ENCODE measurements at places on chromosomes 5 and 9.

DNA sequence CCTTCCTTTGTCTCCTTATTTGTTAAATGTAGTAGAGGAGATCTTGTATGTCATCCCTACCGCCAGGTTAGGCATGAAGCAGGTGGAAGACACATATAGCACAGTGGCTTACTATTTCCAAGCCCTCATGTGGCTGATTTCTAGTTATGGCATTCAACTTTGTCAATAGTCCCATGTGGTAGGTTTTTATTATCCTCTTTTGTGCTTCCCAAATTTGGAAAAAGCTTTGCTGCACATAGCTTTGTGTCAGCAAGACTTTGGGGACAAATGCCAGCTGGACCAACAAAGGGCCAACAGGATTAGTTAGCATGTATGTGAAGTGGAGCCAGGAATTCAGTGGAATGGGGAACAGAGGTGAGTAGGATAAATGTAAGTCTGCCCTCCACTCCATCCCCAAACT, 276.3 kb downstream of the PSAT1 start:
- DNase-seq, result no peak

- no peak for DNase-seq
Measured at GRCh38 chr9:118563677-118564076, 805.6 kb downstream of the BRINP1 start.

- no peak for DNase-seq
Measured at GRCh38 chr9:101907466-101907865, 169.0 kb upstream of the GRIN3A start.

GRCh38 chr9:97735070-97735600, 38.0 kb upstream of the XPA start:
- DNase-seq, result no peak

- DNase-seq, result no peak
Measured at GRCh38 chr5:113166852-113167366, 190.3 kb downstream of the DCP2 start.

- DNase-seq, result peak; percentile 41
Measured at GRCh38 chr5:6712142-6712576, 1.1 kb upstream of the TENT4A start.

GRCh38 chr9:15304632-15305031, 2.4 kb downstream of the TTC39B start:
- no peak for DNase-seq

GRCh38 chr9:35862328-35862727, 7.9 kb downstream of the OR13J1 start:
- DNase-seq, result no peak

DNA sequence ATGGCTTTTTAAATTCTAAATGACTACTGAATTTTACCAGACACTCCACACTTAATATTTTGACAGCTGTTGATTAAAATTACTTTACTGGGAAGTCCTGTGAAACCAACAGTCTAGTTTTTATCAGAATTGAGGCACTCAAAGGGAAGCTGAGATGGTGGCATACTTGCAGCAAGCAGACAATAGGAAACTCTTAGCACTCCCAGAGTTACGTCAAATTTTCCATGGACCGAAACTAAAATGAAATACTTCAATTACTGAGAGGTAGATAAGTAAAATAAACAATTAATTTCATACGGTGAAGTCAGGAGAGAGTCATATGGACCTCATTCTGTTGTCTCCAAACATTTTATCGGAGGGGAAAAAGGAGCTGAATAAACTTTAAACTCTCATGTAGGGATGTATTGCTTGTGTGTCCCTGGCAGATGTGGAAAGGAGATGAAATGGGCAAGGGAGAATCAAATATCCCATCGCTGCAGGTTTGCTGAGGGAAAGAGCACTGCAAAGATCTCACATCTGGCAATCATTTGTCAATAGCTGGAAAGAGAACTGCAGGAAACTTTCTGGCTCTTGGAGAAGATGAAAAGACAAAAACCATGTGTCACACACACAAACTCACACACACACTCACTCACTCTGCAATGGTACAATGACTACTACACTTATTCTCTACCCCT, 189.4 kb downstream of the BNC2 start:
- DNase-seq, result no peak

GRCh38 chr5:139651043-139651834, 3.1 kb downstream of the CXXC5 start:
- DNase-seq, result no peak

GRCh38 chr9:109813829-109814228, 33.8 kb downstream of the PALM2AKAP2 start:
- DNase-seq, result no peak

DNA sequence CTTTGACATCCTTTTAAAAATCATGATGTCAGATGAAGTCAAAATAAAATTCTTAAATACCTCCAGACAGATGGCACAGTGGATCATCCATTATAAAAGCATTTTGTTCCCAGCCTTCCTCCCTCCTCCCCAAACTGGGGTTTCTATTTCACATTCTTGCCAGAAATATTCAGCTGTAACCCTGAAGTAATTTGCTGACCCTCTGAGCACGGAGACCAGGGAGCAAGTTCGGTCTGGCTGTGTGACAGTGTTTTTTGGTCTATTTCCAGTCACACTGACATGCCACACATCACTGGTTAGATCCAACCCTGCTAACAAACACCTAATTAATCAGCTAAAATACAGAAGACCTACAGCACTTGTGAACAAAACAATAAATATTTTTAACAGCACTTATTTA, 126.2 kb upstream of the DMRT1 start:
- no peak for DNase-seq

- no peak for DNase-seq
Measured at GRCh38 chr5:23012842-23013241, 159.7 kb upstream of the CDH12 start.

DNA sequence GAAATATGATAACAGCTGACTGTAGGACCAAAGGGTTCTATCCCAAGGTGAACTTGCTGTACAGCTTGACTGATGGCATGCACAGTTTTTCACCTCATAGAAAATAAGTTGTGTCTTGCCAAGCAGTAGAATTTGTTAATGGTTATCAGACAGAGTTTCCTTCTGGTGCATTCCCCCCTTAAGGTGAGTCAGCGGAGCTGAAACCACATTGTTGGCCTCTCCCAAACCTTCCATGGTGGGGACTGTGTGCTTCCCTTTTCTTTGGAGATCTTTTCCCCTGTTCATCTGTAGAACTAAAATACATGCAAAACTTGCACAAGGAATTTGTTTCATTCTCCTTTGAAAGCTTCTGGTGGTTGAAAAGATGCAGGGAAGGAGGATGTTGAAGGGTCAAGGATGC, 179.8 kb downstream of the FGF1 start:
- DNase-seq, result no peak

GRCh38 chr9:136656795-136657611, 5.7 kb upstream of the EGFL7 start:
- DNase-seq, result no peak

GRCh38 chr5:36607838-36608783, 1.7 kb downstream of the SLC1A3 start:
- no peak for DNase-seq

GRCh38 chr5:154868702-154869101, 10.3 kb downstream of the CNOT8 start:
- DNase-seq, result no peak

- DNase-seq, result no peak
Measured at GRCh38 chr5:42950456-42951292, 89.4 kb downstream of the ANXA2R start.

DNA sequence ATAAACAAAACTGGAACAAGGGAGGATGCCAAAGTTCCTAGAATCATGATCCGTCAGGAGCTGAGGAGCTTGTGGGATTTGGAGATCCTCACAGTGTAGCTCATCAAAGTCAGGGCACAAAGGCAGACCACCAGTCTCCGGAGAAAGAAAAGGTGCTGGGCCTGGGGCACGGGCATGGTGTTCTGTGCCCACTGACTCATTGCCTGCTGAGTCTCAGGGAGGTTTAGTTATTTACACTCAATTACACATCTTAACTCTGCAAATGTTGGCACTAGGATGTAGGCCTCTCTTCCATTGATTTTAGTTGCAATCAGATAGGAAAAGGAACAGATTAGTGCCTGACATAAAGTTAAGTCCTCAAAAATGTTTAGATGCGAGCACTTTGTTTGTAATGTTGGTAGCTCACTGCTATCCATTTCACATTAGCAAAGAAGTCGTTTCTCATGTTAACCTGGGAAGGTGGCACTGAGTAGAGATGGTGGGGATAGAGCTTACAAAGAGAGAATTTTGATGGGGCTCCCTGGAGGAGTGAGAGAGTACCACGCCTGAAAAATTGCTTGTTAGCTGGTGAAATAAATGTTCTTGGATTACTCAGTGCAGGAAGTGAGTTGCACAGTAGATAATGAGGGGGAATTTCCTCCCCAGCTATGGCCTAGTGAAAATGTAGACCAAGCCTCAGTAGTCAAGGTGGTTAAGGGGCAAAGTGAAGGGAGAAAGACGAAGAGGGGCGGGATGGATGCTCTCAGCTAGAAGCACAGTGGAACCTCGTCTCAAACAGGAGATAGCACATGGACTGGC, 109.5 kb upstream of the CD180 start:
- no peak for DNase-seq

DNA sequence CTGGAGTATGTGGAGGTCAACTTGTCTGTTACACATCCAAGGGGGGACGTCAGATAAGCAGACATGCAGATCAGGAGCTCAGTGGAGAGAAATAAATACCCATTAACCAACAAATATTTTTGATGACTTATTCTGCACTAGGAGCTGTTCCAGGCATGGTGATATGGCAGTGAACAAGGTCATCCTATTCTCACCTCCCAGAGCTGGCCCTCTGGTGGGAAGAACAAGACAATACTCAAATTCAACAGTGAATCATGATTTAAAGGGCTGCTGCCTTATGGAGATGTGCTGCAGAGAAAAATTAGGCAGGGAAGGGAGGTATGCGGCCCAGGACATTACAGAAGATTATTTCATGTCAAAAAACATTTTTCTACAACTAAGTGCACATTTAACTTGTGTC, 36.5 kb downstream of the SYK start:
- DNase-seq, result no peak

DNA sequence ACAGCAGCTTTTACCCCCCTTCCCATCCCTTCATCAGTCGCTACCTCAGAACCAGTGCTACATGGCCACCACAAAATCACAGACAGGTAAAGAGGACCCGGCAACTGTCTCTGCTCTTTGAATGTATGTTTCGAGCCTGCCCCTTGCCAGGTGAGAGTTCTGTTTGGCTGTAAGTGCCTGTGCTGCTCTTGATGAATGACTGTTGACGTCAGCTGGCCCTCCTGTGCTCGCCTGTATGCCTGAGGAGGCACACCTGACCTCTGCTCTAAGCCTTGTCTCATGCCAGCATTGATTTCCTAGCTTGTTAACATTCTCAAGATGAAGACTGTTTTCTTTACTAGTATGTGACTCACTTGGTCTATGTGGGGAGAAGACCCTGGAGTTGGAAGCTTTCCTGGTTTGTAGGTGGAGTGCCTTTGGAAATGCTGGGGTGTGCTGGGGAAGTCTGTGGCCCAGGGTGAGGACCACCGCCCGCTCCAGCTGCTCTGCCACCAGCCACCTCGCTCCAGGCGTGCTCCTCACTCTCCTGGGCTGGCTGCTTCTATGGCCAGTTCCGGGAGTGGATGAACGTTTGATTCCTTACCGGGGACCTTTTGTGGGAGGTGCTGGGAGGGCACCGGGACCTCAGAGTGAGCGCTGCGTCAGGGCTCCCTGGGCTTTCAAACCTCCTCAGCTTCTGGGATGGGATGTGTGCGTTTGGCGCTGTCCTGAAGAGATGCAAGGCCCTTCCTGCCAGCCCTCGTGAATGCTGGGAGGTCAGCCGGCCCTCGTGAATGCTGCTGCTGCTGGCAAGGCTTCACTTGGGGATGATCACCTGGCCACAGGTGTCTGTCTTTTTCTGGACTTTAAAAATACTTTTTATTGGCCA, 109.9 kb downstream of the EHMT1 start:
- DNase-seq, result no peak

GRCh38 chr9:91785447-91785842, 164.6 kb downstream of the ROR2 start:
- no peak for DNase-seq

- no peak for DNase-seq
Measured at GRCh38 chr5:179323026-179323870, 22.0 kb downstream of the ADAMTS2 start.

DNA sequence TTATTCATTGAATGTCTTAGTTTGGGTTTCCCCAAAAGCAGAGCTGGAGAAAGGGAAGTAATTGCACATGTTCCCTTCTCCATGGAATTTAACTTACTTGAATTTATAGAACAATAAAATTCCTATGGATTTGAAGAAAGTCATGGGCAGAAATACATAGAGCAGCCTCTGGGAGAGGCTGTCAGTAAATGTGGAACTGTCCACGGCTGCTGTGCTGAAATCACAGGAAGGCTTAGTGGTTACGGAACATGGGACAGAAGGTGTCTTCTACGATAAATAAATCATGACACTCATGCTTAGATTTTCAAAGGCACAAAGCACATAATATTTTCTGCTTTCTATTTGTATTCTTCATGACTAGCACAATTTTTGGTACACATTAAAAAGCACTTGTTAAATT, 440.6 kb upstream of the IZUMO3 start:
- DNase-seq, result no peak

- no peak for DNase-seq
Measured at GRCh38 chr5:178259623-178260536, 27.3 kb upstream of the PHYKPL start.

- DNase-seq, result no peak
Measured at GRCh38 chr5:42494414-42494813, 71.2 kb downstream of the GHR start.

GRCh38 chr9:23662320-23662719, 163.7 kb downstream of the ELAVL2 start:
- no peak for DNase-seq

GRCh38 chr9:100724886-100725285, 147.0 kb downstream of the CAVIN4 start:
- DNase-seq, result peak; percentile 87

DNA sequence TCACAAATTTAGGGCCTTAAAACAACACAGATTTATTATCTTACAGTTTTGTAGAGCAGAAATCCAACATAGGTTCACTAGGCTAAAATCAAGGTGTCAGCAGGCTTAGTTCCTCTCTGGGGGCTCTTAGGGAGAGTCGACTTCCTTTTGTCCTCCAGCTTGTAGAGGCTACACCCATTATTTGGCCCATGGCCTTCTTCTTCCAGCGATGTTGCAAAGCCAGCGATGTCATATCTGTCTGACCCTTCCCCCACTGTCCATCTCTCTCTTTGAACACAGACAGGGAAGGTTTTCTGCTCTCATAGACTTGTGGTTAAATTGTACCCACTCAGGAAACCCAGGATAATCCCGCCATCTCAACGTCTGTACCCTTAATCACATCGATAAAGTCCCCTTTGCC, 60.3 kb upstream of the SHB start:
- DNase-seq, result no peak

GRCh38 chr9:35935755-35936509, 22.0 kb downstream of the OR2S2 start:
- no peak for DNase-seq
